Activated T-cell treated with anti-CD3 and anti-CD28 coated beads, Interleukin-2, amount 50 U/mL, for 48 hours (primary cell): ENCODE measurements at places on chromosomes 11 and 22.

GRCh38 chr11:124943254-124943616 is 7.4 kb upstream of the HEPACAM start:
- no peak for DNase-seq

GRCh38 chr22:44711690-44712555 is 9.9 kb downstream of the PRR5 start:
- DNase-seq = no peak

DNA sequence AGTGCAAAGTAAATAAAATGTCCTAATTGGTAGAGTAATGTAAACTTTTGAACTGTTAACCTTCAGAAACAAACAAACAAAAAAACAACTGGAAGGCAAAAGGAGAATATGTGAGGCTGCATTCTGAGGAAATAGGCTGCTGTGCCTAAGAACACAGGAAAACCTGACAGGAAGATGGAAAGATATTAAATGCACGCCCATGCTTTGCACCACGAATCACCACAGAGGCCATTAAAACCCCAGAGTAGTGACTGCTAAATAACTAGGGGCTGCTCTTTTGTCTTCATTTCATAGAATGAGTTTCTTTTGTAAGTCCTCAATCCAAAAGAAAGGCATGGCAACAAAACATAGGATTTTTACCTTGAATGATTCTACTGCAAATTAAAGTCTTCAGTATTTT is 436.0 kb downstream of the RAB38 start:
- no peak for DNase-seq

GRCh38 chr11:86150847-86151173 is 81.9 kb upstream of the PICALM start:
- DNase-seq = no peak

DNA sequence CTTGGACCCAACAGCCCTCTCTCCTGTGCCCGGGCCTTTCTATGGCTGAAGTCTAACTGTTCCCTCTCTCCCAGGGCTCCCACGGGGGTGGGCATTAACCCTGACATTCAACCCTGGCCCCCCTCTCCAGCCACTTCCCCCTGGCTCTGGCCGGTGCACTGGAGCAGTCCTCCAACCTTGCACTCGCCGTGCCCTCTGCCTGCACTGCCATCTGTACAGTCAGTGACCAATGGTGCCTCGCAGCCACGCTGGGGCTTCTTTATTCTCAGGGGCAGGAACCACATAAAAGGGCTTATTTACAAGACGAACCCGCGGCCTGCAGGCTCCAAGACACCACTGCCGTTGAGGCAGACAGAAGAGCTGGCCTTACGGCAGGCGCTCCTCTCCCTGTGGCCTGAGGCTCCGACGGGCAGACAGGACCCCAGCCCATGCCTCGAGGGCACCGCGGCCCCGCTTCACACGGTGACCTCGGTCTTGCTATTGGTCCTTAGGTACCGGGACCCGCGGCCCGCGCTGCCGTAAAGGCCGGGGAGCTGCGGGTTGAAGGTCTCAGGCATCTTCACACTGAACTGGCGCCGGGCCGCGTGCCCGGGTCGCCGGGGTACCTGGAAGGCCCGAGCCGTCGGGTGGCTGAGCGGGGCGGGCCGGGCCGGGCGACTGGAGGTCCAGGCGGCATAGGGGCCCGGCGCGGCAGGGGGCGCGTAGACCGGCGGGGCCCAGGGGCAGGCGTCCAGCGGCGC is 5.4 kb downstream of the SHISA8 start:
- no peak for DNase-seq

DNA sequence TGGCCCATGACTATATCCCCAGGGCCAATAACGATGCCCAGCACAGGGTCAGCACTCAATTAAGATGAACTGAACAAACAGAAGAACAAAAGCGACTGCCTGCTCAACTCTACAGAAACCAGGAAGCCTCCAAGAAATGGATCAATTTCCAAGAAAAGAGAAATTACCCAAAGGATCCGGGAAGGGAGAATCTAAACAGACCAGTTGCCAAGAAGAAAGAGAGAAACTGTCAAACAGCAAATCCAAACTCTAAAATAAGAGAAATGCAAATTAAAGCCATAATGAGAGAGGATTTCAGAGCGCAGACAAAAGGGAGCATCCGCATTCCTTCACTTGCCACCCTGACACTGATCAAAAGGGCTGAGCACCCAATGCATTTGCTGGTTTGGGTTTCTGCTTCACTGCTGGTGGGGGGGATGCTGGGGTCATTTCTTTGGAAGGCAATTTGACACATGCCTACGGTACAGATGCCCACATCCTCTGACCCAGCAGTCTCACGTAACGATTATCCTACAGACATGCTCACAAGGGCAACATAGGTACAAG is 37.7 kb upstream of the RFPL3 start:
- DNase-seq = no peak

GRCh38 chr11:93532281-93532789 is 10.9 kb downstream of the SMCO4 start:
- peak; percentile 57 for DNase-seq

DNA sequence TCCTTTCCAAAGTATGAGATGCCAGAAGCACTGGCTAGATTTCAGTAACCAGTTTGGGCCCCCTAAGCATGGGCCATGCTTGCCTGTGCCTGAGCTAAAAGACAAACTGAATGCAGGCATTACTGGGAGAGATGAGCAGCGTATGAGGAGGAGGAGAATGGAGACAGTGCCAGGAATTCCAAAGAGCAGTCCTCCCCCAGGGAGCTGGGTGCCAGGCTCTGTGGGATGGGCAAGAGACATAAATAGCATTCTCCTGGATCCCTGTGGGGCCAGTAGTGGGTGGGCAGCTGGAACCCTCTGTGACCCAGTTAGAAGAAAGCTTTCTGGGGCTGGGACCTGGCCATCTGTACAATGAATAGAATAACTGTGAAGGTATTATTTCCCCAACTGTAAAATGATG is 235.6 kb downstream of the KCNA4 start:
- DNase-seq = no peak

DNA sequence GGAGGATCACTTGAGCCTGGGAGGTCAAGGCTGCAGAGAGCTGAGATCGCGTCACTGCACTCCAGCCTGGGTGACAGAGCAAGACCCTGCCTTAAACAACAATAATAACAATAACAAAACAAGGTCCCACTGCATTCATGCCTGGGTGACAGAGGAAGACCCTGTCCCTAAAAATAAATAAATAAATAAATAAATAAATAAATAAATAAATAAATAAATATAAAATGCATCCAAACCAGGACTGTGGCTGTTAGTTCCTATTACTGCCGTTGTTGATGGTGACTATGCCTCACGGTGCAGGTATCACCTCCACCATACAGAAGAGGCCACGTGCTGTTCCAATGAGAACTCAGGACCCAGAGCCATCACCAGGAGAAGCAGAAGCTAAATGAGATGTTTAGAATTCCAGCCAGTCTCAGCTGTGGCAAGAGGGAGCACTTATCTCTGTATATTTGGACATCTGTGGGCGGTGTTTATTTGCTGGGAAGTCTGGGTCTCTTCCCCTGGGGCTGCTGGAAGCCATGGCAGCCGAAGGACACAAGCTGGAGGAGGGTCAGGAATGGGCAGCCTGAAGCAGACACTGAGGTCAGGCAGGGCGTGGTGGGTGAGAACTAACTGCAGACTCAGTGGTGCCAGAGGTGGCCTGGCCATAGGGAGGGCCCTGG is 21.6 kb downstream of the C11orf86 start:
- DNase-seq = no peak

DNA sequence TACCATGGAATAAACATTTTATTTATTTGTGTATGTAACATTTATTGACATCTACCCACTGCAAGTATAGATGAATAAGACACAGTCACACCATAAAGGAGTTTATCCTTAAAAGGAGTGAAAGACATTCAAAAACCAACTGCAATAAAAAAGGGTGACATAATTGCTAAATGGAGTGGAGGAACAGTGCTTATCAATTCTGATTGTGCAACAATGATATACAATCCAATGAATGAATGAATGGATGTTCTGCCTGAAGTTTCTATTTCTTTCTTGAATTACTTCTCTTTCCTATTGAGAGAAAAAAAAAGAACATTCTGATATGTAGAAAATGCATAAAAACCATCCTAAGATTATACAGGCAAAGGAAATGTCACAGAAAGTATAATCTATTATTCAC is 10.0 kb downstream of the MMP7 start:
- DNase-seq = no peak

DNA sequence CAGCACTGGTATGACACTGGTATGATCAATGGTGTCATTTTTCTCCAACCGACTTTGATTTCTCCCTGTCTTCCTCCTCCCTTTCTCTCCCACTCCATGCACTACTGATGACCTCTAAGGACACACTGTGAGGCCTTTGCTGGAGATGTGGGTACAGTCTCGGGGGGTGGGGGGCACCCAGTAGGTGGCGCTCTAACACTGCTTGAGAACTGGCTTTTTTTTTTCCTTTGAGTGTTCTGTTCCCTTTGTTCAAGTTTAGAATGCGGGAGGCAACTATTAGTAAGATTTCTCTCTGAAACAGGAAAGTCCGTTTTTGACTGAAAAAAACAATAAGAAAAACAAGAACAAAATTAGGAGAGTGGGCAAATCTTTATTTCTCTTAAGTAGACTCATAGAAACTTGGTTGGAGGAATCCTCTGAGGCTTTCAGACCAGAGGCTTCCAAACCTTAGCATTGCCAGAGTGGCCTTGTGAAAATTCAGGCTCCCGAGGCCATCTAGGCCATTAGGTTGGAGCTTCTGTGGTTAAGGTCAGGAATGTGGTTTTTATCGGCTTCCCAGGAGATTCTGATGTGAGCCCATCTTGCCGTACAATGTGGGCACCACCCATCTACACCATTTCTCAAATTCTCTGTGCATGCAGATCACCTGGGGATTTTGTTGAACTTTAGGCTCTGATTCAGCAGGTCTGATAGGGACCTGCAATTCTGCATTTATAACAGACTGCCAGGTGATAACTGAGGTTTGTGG is 43.2 kb downstream of the PANX1 start:
- DNase-seq = peak; percentile 63

GRCh38 chr11:124801636-124802312 is 1.6 kb upstream of the MSANTD2 start:
- DNase-seq = no peak

GRCh38 chr11:65897020-65897471 is 3.1 kb downstream of the FOSL1 start:
- DNase-seq = no peak

GRCh38 chr22:22109693-22110466 is 127.3 kb upstream of the TOP3B start:
- DNase-seq = no peak

GRCh38 chr11:34907934-34908593 is 8.1 kb downstream of the APIP start:
- no peak for DNase-seq

DNA sequence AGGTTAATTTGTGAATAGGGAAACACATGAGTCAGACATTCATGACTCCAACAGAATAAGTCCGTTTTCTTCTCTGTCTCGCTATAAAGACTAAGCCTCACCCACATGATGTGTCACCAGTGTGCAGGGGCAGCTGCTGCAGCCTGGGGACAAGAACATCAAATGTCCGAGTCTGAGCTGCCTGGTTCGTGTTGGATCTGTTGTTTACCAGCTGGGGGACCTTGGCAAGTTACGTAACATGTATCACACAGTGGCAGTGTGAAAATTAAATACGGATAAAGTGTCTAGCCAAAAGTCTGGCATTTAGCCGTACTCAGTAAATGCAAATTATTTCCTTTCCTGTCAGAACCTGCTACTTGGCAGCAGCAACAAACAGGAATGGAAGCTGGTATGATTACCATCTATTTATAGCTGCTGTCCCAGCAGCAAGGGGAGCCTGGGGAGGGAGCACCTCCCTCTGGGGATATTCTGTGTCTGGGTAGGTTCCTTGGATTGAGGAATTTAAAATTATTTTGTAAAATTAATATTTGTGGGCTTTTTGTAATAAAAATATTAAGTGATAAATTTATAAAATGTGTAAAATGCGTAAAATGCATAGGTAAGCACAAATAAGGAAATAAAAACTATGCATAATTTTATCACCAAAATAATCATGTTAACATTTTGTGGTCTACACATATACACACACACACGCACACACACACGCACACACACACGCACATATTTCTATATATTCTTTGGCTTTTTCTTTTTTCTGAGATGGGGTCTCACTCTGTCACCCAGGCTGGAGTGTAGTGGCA is 1.3 kb upstream of the CLDN25 start:
- no peak for DNase-seq

GRCh38 chr22:26360169-26360885 is 68.7 kb upstream of the ASPHD2 start:
- DNase-seq = peak; percentile 77

- no peak for DNase-seq
Observed at GRCh38 chr11:86904001-86904400, 51.2 kb downstream of the FZD4 start.

- no peak for DNase-seq
Observed at GRCh38 chr22:19621373-19622060, 92.8 kb upstream of the SEPTIN5 start.

DNA sequence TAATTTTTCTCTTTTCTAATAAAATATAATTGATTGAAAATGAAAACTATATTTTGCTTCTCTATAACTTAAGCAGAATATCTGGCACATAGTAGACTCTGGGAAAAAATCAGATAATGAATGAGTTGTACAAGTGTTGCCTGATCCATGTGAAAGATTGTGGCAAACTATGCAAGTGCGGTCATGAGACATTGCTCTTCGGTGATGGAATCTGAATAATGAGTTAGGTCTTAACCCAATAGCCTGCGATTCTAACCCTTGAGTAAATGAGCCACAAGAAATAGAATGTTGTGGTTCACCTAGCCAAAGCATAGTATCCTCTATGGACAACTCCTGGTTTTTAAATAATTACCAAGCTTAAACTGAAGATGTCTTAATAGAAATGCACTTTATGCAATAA is 333.7 kb upstream of the LUZP2 start:
- DNase-seq = no peak

GRCh38 chr11:79922641-79923040 is 481.8 kb upstream of the TENM4 start:
- no peak for DNase-seq

GRCh38 chr22:35134637-35135036 is 68.7 kb downstream of the ISX start:
- DNase-seq = no peak

- no peak for DNase-seq
Observed at GRCh38 chr11:104219096-104219495, 55.1 kb upstream of the PDGFD start.

- DNase-seq = no peak
Observed at GRCh38 chr11:64765851-64766665, 6.3 kb upstream of the PYGM start.

- no peak for DNase-seq
Observed at GRCh38 chr11:31656051-31656450, 146.5 kb downstream of the ELP4 start.
